Kasumi-1 (cell line): ENCODE measurements at places on chromosomes 5 and 9.

DNA sequence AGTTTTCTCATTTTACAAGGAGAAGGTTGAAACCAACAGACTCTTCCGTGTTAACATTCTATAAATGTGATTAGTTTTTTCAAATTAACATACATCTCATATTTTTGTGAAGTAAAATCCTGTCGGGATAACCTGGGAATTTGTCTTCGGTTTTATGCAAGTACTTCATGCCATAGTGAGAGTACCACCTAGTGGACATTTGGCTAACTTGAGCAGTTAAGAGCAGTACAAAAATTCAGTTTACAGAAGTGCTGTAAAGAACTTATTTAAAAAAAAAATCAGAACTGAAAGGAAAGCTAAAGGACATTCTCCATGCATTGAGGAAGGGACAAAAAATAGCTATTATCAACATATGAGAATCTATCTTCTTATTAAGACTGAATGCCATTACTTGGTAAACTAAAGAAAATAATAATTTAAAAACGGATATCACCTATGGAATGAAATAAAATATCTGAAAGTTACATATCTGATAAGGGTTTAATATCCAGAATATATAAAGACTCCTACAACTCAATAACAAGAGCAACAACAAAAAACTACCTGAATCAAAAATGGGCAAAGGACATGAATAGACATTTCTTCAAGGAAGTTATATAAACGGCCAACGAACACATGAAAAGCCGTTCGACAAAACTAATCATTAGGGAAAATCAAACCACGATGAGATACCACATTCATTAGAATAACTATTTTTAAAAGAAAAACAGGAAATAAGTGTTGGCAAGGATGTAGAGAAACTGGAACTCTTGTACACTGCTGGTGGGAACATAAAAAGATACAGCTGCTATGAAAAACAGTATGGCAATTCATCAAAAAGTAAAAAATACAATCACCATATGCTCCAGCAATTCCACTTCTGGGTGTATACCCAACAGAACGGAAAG, 117.0 kb upstream of the GNA14 start:
- peak; percentile 74 for DNase-seq

- DNase-seq = peak; percentile 26
These were observed 36.3 kb downstream of the PTGER4 start for GRCh38 chr5:40716000-40716399.

DNA sequence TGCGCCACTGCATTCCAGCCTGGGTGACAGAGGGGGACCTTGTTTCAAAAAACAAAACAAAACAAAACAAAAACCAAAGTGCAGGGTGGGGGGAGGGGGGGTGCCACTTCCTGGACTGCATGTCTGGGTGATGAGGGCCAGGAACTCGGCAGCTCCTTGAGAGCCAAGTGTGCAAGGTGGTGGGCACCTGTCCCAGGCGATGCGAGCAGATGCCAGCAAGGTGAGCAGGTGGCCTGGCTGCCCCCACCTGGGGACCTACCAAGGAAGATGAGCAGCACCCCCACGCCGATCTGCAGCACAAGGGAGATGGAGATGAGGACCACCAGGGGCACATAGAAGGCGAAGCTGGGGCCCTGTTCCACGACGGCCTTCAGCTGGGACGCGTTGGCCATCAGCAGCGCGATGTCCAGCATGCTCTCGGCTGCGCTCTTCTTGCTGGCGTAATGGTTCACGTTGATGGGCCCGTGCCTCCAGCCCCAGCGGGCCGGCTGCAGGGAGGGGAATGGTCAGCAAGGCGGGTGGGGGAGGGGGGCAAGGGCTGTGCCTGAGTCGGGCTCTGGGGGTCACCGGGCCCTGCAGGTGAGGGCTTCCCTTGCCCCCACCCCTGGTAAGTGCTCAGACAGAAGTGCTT, 7.8 kb downstream of the NINJ1 start:
- DNase-seq = no peak

DNA sequence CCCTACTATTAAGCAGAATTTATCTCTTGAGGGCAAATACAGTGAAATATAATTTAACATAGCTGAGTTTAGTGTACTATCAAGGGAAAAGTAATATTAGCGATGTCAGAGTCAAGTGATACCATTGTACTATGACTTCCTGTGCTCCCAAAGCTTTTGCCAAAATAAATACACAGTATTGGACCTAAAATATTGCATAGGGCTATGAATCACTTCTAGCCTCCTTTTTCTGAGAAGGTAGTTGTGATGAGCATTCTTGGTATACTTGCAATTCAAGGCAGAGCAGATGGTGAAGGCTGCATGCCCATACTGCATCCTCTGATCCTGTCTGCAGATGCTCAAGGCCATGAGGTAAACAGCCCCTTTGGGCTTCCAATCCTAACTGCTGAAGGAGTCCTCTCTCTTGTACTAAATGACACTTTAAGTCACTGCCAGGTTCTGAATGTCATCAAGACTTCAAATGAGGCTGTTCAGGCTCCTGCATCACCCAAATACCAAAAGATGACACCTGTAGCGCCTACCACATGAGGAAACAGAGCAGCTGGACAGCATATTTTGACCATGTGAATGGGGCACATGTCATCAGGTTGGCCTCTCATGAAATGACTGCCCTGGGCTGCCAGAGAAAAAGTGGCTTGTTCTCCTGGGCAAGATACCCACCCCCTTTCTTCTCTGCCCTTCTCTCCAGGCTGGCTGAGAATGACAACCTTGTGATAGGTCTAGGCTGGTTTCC, 29.7 kb upstream of the PPP2CA start:
- DNase-seq = no peak

- DNase-seq = no peak
These were observed 315.5 kb upstream of the C9orf72 start for GRCh38 chr9:27888661-27889295.

DNA sequence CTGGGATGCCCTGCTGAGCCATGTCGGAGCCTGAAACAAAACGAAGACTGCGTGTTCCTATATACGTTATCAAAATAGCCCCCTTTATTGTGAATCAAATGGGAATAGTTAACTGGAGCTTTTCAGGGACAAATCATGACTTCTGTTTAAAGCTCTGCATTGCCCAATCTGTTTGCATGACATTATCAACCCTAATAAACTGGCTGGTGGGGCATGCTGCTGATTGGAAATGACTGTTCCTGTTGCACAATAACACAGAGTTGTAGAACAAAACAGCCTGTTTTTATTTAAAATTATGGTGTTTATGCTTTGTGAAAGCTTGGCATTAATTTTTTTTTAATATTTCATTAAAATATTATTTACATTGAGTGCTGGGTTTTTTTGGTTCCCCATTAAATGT, 215.5 kb downstream of the TMEM167A start:
- no peak for DNase-seq

DNA sequence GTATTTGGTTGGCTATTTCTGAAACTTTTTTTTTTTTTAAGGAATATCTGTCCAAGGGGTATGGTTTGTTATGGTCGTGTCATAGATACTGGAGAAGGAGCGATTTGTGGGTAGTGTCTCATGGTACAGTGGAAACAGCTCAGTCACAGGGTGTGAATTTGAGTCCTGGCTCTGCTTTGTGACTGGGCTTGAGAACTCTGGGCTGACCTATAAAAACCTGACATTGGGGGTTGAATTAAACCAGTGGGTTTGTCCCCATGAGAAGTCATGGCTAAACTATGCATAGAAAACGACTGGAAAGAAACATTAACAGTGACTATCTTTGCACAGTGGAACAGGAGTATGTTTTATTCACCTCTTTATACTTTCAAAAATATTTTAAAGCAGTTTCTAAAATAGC, 54.7 kb downstream of the MACROH2A1 start:
- DNase-seq = no peak

GRCh38 chr9:112174222-112174964, 704 bp downstream of the SUSD1 start:
- peak; percentile 52 for DNase-seq

- DNase-seq = no peak
These were observed 4.2 kb upstream of the CA9 start for GRCh38 chr9:35669331-35670145.
